ENCODE measurements at places on chromosomes 5 and 9.

DNA sequence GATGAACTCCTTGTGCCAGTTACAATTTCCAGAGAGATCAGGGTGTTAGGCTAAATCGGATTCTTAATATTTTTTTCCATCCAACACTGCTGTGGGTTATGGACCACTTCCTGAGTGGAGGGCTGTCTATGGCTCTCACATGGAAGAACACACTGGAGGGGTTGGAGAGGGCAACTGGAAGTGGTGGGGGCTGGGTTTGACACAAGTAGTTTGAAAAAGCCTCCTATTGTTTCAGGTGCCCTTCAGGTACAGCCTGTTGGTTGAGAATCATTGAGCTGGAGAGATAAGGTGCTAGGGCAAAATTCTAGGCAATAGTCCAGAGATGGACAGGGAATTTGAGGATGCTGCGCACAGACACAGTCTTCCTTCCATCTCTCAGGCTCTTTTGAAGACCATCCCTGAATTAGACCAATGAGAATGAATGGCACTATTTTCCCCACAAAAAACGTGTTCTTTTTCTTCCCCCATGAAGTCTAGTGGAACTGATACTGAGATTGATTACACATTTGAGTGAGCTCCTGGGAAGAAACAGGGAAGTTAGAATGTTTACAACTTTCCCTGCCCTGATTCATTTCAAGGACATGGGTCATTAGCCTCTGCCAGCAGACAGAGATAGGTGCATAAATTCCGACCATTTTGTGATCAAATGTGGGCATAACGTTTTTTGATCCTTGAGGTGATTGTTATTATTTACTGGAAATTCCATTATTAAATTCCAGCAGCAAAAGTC is 87.7 kb downstream of the ACER2 start:
- DNase-seq: no peak

DNA sequence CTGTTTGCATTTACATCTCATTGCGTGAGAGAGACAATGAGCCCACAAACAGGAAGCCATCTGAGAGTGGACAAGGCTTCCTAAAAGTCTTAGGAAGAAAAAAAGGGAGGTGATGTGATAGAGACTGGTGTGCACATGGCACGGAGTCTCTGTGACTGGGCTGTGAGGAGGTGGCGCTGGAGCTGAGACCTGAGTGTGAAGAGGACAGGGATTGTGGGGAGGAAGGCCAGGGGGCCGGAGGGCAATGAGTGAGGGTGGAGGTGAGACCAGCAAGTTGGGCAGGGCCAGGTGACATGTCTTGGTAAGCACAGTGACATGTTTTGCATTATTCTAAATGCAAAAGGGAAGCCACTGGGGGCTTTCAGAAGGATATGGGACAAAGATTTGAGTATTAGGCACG is 45.0 kb downstream of the TSPAN17 start:
- DNase-seq: no peak

- DNase-seq: no peak
These were observed 688.3 kb downstream of the PRR16 start for GRCh38 chr5:121152411-121152810.

DNA sequence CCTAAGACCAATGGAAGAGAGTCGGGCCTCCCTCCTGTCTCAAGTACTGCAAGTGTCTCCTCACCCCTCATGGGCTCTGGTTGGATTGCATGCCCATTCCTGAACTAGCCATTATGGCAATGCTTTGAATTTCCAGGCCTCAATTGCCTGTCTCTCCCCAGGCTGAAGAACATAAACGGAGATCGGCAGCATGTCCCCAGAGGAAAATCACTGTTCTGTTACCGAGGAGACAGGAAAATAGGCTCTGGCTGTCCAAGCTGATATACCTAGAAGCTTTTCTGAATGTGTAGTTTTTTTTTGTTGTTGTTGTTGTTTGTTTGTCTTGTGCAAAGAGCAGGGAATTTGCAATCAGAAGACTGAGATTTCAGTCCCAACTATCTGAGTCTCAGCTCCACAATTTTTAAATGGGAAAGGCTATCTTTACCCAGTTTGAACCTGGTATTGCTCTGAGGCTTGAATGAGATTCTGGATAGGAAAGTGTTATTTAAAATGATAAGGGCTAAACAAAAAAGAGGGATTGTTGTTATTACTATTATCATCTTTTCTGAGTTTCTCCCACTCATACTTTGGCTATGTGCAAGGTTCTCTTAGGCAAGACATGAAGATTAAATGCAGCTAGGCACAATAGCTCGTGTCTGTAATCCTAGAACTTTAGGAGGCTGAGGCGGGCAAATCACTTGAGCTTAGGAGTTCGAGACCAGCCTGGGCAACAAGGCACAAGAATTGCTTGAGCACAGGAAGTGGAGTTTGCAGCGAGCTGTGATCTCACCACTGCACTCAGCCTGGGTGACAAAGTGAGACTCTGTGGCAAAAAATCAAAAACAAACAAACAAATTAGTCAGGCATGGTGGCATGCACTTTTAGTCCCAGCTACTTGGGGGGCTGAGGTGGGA is 77.2 kb upstream of the KLF9 start:
- no peak for DNase-seq

DNA sequence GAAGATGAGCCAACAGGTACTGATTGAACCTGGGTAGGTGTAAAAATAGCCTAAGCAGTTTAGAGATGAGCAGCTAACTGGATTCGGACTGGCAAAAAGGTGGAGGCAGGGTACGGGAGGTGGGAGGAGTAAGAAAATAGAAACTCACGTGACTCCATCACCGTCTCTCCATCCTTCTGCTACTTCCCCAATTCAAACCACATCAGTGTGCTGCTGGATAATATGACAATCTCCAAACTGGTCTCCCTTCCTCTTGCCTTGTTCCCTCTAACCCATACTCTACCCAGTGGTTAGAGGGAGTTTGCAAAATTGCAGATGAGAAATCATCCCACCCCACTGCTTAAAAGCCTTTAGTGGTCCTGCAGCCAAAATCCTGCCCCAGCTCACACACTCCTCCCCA is 42.7 kb downstream of the RIGI start:
- DNase-seq: no peak

- DNase-seq: no peak
These were observed 59.3 kb downstream of the TRIO start for GRCh38 chr5:14202462-14202861.

- no peak for DNase-seq
These were observed 62.2 kb downstream of the RNF38 start for GRCh38 chr9:36337865-36338264.

GRCh38 chr9:94903961-94904421 is 177.5 kb downstream of the AOPEP start:
- DNase-seq: no peak

DNA sequence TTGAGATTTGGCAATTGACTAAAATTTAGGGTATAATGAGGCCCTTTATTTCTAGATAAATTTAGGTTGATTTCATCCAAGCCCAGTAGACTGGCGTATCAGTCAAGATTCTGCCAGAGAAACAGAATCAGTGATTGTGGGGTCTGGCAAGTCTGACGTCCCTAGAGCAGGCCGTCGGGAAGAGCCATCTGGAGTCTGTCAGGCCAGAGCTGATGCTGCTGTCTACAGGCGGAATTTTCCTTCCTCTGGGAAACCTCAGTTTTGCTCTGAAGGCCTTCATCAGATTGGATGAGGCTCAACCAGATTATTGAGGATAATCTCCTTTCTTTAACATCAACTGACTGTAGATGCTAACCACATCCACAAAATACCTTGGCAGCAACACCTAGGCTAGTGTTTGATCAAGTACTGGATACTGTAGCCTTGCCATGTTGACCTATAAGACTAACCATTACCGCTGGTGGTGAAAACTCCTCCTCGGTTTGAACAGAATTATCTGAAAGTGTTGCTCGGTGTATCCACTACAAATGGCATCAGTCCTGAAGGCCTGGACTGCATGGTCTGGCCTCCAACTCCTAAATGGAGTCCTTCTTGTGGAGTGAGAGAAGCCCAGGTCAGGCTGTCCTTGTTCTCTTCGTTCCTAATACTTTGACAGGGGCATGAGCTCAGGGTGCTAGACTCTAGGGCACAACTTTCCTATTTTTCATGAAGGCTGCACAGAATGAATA is 83.2 kb upstream of the ANKH start:
- no peak for DNase-seq

- DNase-seq: no peak
These were observed 50.0 kb upstream of the NAA35 start for GRCh38 chr9:85890962-85891361.

GRCh38 chr5:30926218-30926617 is 267.3 kb upstream of the CDH6 start:
- DNase-seq: no peak

DNA sequence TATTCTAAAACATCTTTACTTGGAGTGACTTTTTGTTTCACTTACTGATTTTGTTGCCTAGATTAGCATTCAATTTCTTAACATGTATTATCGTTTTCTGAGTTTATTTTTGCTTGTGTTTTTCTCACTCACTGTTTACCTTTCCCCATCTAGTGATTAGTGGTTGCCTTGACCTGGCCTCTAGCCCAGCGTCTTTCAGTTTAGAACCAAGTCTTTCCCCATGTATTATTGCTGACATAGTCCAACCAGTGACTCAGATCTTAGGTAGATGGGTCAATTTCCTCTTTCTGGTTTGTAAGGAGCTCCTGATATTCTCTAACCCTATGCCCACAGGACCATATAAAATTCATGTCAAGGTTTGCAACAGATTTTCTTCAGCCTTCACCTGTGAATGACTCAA is 135.5 kb downstream of the PRR16 start:
- no peak for DNase-seq
